NCI-H1092 (cell line): ENCODE measurements at places on chromosomes 6 and 20.

- no peak for DNase-seq
Observed at GRCh38 chr6:158496700-158497099, 63.2 kb upstream of the TMEM181 start.

DNA sequence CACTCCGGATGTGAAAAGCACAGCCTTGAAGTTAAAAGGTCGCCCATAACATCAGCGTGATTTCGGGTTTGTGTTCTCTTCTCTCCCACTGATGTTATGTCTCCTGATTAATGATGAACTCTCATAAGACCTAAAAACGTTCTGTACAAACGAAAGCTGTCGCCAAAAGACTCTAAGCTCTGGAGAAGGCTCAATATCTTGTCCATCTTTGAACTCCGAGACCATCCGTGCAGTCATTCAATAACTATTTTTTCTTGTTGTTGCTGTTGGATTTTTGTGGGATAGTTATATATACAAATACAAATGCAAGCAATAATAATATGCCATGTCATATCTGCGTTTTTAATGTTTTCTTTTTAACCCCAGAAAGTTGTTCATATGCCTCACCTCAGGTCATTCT is 291.8 kb upstream of the MARCKS start:
- DNase-seq = no peak

DNA sequence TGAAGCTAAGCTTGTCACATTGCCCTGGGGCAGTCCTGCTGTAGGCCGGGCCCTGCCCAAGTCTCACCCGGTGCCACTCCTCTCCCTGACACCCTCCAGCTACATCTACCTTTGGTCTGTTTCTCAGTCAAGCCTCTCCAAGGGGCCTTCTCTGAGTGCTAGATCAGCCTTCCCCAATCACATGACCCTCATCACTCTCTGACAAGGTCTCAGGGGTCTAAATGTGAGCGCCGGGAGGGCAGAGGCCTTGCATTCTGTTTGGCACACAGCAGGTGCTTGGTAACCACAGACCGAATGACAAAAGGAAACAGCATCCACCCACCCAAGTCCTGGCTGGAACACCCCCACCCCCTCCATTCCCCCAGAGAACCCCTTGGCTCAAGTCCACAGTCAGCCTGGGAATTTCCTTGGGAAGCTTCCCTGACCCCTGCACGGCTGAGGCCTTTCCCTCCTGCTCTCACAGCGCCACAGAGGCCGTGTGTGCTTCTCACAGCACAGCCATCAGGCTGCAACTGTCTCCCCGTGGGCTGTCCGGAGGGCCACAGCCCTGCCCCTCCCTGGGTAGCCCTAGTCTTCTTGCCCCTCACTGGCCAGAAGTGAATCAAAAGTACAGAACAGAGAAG is 32.9 kb downstream of the PKIG start:
- no peak for DNase-seq

DNA sequence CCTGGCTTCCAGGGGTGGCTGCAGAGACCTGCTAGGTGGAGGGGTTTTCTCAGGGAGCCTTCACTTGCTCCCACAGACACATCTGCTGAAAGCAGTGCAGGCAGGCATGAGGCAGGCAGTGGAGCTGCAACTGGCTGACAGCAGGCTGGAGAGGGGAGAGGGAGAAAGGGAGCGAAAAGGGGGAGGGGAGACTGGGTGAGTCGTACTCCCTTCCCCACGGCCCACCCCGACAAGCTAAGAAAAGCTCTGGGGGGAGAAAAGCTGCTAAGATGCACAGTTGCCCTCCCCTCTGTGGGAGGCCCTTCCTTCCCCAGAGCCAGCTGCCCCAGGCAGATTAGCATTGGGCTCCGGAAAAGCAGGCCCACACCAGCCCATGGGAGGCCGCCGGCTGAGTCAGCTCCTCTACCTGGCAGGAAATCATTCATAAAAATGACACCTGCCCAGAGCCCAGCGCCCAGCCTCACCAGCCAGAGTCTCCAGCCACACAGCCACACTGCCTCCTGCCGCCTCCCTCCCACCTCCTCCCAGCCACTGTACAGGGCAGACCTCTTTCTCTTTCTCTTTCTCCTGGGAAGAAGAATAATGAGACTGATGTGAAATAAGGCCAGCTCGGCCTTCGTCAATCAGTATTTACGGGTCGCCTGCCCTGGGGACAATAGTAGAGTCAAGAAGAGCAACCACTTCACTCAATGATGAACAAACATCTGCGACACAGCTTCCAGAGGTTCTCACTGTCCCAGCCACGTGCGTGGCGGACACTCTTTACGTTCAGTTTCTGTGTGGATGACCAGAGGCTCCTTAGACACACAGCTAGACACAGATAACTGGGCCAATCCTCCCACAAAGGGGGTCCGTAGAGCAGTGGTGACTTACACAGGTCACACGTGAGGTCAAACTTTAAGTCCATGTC is 7.7 kb upstream of the C20orf203 start:
- peak; percentile 34 for DNase-seq

- no peak for DNase-seq
Observed at GRCh38 chr6:111522393-111523020, 39.5 kb upstream of the REV3L start.

- no peak for DNase-seq
Observed at GRCh38 chr6:36912030-36912454, 26.3 kb downstream of the C6orf89 start.

- DNase-seq = peak; percentile 4
Observed at GRCh38 chr6:156279261-156279969, 497.8 kb upstream of the ARID1B start.

- no peak for DNase-seq
Observed at GRCh38 chr6:77403424-77403823, 59.9 kb downstream of the HTR1B start.

GRCh38 chr6:42050297-42051267 is at the start of gene TAF8:
TSS of gene TAF8 (plus strand) at chr6:42050524. CDS start at chr6:42050542, 18 bp downstream.
- DNase-seq = peak; percentile 73
